CD8-positive, alpha-beta memory T cell (primary cell): ENCODE measurements at places on chromosomes 3 and 15.

DNA sequence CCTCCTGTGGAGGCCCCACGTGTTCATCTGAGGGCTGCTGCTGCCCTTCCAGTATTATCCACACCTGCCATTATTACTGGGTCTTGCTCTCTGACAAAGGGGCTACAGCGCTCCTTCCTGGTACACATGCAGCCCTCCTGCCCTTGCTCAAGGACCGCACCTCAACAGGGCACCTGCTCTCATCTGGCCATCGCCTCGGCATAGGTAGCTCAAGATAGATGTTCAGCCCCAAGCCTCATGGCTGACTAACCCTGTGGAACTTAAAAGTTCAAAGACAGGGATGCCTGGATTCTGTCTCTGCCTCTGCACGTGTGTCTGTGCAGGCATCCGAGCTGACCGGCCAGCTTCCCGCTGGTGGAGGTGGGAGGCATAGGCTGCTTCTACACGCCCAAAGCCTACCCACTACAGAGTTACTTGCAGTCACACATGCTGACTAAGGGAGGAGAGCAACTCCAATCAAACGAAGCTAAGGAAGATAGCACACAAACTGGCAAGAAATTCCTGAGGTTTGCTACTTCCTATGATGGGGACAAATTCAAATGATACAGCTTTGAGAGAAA, 152.5 kb upstream of the ATP10A start:
- DNase-seq: no peak

DNA sequence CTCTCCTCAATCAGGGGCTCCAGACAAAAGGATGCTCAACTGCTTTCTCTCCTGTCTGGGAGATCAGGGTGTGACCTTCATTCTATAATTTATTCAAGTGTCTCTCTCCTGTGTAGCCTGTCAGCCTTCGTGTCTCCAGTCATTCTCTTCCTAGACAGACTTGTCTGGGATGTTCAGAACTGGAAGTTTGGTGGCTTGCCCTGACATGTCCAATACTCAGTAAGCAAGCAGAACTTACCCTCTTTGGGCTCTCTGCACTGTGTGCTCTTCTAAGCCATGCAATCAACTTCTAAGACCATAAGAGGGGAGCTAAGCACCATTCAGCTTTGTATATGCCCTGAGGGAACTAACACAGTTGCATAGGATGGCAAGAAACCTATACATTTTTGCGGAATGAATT, 14.1 kb downstream of the ACKR2 start:
- DNase-seq: no peak

- no peak for DNase-seq
Measured at GRCh38 chr15:61794276-61794675, 266.0 kb downstream of the VPS13C start.

- DNase-seq: no peak
Measured at GRCh38 chr3:38227989-38228388, 37.6 kb upstream of the SLC22A13 start.

- no peak for DNase-seq
Measured at GRCh38 chr3:112605285-112605684, 35.7 kb downstream of the CCDC80 start.

GRCh38 chr15:90337256-90337655, 14.8 kb upstream of the ZNF774 start:
- no peak for DNase-seq
